ENCODE measurements at places on chromosomes 13 and 19.

DNA sequence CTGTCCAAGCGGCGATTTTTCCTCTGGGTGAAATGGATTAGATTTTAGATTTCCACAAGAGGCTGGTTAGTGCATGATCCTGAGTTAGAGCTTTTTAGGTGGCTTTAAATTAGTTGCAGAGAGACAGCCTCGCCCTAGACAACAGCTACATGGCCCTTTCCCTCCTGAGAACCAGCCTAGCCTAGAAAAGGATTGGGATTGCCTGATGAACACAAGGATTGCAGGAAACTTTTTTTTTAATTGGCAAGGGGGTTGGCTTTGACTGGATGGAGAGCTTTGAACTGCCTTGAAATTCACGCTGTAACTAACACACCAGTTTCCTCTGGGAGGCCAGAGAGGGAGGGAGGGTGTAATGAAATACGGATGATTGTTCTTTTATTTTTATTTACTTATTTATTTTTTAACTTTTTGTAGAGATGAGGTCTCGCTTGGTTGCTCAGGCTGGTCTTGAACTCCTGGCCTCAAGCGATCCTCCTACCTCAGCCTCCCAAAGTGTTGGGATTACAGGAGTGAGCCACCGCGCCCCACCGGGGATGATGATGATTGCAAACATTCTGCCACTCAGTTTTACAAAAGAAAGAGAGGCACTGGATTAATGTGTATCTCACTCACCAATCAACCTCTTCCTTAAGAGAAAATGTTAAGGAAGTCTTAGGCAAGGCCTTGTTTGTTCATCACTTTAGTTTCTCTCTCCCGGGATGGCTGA, 1.9 kb downstream of the LDLR start:
- DNase-seq: no peak

DNA sequence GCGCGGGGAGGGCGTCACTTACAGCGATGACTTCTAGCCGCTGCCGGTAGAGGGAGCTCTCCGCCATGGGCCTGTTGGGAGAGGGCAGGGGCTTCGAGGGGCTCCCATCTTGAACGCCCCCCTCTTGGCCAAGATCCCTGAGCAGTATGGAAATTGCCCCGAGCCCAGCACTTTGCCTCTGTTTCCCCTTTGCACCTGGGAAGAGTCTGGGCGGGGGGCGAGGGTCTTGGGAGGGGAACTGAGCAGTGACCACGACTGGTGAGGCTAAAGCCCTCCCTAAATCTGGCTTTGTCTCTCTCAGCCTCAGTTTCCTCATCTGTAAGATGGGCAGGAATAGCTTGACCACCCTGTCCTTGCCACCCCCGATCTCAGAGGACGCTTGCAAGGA, 2.8 kb downstream of the PALM3 start:
- DNase-seq: peak; percentile 78

DNA sequence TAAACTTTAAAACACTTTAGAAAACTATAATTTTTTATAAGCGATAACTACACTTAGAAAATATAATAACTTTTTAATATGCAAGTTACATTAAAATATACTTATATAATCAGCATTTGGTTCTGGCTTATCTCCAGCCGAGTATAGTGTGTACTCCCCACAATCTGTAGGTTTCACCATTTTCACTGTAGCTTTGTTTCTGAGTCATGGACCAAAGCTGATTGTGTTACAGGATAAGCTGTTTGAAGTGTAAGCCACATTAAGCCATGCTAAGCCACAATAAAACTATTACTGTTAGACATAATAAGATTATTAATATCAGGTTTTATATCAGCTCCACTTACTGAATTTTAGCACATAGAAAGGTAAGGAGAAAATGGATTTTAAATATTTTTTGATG, 43.8 kb downstream of the CCDC122 start:
- DNase-seq: peak; percentile 74

- DNase-seq: no peak
Measured at GRCh38 chr13:31867709-31868108, 128.4 kb downstream of the RXFP2 start.

- no peak for DNase-seq
Measured at GRCh38 chr19:6212403-6213265, 67.1 kb downstream of the MLLT1 start.

GRCh38 chr19:35408284-35409171, 37.7 kb downstream of the GPR42 start:
- no peak for DNase-seq

GRCh38 chr19:48993175-48994034, at the start of the genes GYS1 and RUVBL2:
Gene GYS1, minus strand, starts transcription at chr19:48993309. Its CDS starts 197 bp downstream, at chr19:48993112.
Gene RUVBL2, plus strand, starts transcription at chr19:48993887. Its CDS starts 25 bp downstream, at chr19:48993912.
- peak; percentile 100 for DNase-seq

- DNase-seq: no peak
Measured at GRCh38 chr13:40517486-40518480, 148.7 kb downstream of the FOXO1 start.

DNA sequence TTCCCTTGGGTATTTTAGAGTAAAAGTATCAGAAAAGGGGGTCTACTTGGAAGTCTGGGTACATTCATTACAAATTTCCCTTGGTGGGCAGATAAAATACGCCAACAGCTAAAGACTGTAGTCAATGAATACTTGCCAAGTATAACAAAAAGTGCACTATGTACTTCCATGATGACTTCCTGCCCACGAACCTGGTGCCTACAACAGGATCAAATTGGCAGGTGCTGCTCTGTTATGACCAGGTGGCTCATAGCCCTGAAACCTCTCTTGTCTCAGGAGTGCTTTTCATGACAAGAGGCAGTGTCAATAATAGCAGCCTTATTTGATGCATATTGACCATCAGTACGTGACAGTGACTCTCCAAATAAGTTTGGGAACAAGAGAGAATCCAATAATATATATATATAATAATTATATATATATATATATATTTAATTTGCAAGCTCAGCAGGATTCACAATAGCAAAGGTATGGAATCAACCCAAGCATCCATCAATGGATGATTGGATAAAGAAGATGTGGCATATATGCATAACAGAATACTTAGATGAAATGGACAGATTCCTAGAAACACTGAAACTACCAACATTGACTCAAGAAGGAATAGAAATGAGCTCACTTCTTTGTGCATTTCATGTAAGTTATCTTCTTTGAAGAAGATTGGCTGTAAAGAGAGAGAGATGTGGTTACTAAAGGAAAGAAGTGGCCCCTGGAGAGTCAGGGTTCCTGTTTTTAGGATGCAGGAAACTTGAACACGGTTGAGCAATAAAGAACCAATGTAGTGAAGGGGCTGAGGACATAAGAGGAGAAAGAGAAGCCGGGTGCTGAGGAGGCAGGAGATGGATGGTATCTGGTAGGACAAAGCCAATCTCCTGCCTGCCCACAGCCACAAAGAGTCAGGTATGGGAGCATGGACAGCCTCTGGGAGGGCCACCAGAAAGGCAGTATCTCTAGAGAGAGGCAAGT, 52.0 kb upstream of the GTF2F2 start:
- no peak for DNase-seq

GRCh38 chr13:48535766-48536165, 2.9 kb upstream of the RCBTB2 start:
- no peak for DNase-seq

GRCh38 chr19:16084067-16084685, 7.9 kb downstream of the TPM4 start:
- no peak for DNase-seq

GRCh38 chr13:30720172-30720869, 15.0 kb upstream of the ALOX5AP start:
- DNase-seq: peak; percentile 5

- DNase-seq: no peak
Measured at GRCh38 chr19:1356508-1356865, 27.2 kb upstream of the NDUFS7 start.

DNA sequence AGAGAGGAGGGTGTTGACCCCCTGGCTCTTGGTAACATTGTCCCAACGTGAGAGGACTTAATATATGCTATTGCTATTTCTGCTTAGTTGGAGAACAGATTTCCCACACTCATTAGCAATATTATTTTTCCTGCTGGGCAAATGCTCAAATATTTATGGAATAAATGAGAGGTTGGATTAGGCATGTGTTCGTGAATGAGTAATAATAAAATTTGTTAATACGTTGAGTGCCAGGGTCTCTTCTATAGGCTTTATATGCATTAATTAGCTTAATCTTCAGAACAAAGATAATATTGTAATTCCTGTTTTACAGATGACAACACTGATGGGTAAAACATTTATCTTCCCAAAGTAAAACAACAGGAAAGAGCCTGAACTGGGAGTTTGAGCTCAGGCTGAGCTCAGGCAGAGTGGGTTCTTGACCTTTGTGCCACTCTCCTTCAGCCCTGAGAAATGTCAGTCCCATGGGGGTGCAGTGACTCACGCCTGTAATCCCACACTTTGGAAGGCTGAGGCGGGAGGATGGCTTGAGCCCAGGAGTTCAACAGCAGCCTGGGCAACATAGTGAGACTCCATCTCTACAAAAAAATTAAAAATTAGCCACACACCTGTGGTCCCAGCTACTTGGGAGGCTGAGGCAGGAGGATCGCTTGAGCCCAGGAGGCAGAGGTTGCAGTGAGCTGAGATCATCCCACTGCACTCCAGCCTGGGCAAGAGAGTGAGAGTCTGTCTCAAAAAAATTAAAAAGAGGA, 1.2 kb downstream of the ZNF233 start:
- DNase-seq: no peak

GRCh38 chr19:38740932-38741331, 3.3 kb downstream of the CAPN12 start:
- DNase-seq: no peak

- DNase-seq: no peak
Measured at GRCh38 chr13:35672611-35673010, 196.1 kb upstream of the MAB21L1 start.

- DNase-seq: no peak
Measured at GRCh38 chr13:109235901-109236300, 550.5 kb downstream of the IRS2 start.
